ENCODE measurements at places on chromosomes 4 and X.
A peak's percentile ranks its signal among the peaks of the same experiment; 100 is the strongest.

GRCh38 chr4:81164126-81164525 is 50.9 kb downstream of the PRKG2 start:
- no peak for DNase-seq

DNA sequence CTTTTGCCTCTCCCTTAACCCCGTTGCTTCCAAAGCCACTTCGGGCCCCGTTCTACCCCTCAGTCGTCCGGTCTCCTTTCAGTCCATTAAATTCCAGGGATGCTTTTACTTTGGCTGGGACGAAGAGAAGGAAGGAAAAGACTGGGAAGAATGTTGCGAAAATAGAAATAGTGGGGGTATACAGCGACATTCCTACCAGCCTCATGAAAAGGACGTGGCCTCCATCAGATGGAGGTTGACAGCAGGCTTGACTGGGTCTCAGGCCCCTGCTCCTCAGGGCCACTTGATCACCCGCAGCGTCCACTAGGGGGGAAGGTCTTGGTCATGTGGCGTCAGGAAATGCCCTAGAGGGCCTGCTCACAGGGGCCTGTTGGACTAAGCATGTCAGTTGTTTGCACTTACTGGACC is 657 bp upstream of the ANKRD50 start:
- DNase-seq: peak; percentile 60

DNA sequence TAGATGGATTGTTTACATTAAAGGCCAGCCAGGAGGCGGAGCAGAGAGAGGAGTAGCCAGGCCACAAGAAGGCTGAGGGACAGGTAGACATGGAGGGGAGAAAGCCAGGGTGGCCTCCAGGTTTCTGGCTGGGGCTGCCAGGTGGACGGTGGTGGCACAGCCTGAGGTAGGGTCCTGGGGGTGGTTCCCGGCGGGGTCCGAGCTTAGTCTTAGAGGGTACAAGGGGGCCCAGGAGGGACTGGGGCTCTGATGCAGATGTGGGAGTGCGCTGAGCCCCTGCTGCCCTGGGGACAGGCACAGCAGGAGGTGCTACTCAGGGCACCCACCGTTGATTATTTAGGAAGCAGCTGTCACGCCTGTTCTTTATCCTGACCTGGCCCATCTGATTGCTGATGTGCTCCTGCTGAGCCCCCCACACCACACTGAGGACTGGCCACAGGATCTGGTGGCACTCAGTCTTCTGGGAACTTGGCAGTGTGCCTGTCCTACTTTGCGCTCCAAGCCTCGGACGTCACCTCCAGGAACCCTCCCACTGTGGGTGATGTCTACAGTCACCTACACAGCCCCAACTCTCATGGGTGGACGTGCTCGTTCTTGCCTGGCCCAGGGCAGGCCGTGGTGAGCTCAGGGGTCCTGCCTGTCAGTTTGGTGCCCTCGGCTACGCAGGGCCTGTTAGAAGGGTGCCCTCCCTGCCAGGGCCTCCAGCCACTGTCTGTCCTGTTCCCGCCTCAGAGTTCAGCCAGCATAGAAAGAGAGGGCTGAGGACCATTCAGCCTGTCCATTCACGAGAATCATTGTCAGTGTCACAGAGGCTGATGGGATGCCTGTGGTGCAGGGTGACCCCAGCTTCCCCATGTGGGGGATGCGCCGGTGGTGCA is 12.0 kb downstream of the WFS1 start:
- no peak for DNase-seq

GRCh38 chr4:69115851-69116213 is 19.6 kb downstream of the UGT2B7 start:
- DNase-seq: no peak

DNA sequence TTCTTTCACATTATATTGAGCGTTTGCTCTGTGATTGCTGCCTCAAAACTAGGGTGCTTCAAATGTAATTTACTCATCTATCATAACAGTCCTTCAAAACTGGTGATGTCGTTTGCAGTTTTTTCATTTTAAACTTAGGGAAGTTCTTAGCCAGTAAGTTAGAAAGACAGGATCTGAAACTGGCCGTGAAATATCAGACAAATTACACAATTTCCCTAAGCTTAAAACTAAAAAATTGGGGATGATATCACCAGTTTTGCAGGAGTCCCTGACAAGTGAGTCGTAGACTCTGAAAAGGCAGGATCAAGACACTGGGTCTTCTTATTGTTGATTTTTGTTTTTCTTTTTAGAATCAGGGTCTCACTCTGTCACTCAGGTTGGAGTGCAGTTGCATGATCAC is 44.8 kb downstream of the MOB1B start:
- no peak for DNase-seq

DNA sequence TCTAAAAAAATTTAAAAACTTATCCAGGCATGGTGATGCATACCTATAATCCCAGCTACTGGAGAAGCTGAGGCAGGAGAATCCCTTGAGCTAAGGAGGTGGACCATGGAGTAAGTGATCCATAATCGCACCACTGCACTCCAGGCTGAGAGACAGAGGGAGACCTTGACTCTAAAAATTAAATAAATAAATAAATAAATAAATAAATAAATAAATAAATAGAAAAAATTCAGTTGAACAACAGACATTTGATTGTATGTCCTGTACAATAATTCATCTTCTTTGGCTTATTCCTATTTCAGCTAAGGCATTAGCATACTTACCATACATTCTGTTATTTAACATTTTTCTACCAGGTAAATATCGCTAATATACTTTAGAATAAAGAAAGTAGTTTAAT is 726.1 kb upstream of the GALNTL6 start:
- no peak for DNase-seq

GRCh38 chr4:152401424-152401823 is 134.5 kb downstream of the FBXW7 start:
- no peak for DNase-seq

DNA sequence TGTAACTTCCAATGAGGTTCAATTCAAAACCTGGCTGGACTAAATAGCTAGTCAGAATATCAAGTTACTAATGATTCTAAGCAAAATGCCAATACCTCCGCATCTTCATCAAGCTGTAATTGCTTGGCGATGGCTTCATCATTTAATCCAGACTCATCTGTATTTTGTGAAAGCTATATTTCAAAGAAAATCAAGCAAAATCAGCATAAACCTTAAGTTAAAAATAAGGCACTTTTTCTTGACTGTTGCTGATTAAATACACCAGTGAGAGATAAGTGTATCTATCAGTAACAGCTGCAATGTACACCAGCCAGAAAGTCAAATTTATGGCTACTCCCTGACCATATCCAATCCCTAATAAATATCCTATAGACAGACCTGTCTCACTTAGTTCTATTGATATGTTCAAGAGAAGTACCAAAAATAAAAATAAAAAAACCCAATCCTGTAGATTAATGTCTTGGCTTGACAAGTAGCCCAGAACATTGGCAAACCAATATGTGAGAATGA is 39.6 kb downstream of the RFC1 start:
- DNase-seq: no peak

- DNase-seq: no peak
Observed at GRCh38 chr4:108097990-108098553, 70.7 kb downstream of the LEF1 start.

- no peak for DNase-seq
Observed at GRCh38 chr4:94665500-94666404, 92.0 kb upstream of the BMPR1B start.

DNA sequence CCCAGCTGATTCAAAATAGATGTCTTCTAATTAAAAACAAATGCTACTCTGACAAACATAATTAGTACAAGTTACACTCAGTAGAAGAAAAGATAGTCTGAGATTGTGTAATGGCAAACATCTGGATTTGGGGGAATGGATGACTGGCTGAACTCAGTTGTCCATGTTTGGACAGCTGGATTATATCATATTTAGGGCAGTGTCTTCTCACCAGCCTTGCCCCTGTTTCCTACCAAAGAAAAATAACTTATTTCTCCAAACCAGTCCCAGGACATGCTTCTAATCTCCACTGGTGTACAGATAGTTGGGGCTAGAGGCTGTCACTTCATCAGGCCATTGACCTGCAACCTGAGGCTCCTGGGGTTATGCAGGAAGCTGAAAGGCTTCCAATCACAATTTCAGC is 237.3 kb downstream of the USP46 start:
- no peak for DNase-seq

- no peak for DNase-seq
Observed at GRCh38 chr4:54548098-54548620, 109.6 kb upstream of the KIT start.

DNA sequence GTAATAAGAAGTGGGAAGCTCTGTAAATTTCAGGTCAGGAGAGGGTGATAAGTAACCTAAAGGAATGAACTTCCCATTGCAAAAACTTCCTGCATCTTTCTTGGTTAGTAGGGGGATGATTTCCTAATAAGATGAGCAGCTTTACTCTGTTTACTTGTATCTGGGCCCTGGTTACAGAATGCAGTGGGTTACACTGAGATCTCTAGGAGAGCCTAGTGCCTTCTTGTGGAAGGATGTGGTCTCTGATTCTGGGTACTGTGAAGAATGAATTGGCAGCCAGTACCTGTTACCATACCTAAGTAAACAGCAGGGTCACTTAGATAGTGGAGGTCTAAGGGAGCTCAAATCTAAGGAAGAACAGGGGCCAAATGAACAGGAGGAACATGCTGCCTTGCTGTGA is 320.6 kb downstream of the ARHGAP10 start:
- DNase-seq: peak; percentile 27

DNA sequence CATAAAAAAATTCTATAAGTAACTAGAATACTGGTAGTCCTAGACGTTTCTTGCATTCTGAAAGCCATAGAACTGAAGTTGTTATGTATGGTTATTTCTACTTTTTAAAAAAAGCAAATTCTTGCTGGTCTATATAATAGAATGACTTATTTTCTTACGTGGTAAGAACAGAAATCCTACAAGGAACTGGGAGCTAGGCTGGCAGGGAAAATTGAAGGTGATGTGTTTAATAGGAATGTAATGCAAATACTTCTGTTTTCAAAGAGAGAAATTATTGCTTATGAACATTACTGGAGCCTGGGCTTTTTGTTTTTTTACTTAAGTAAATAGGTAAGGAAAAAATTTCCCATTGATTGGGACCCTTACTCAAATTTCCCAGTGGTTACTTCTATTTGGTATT is 8.9 kb downstream of the CCNA2 start:
- no peak for DNase-seq

- no peak for DNase-seq
Observed at GRCh38 chrX:3378156-3378555, 31.7 kb upstream of the MXRA5 start.

DNA sequence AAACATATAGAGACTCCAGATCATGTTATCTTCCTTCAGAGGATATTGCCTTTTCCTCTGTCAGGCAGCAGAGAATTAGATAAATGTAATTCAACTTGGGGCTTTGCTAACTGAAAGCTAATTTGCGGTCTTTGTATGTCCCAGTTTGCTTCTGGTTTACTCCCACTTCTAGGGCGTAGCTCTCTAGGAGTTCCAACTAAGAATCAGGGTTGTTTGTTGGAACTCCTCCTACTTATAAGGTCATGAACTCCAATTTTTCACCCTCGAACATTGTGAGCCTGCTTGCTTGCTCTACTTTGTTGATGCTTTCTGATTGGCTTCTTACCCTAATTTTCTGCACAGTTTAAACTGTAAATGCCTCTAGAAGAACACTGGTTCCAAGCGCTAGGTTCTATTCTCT is 66.1 kb downstream of the FMR1NB start:
- DNase-seq: no peak

- DNase-seq: no peak
Observed at GRCh38 chrX:116246261-116246660, 75.7 kb downstream of the AGTR2 start.

DNA sequence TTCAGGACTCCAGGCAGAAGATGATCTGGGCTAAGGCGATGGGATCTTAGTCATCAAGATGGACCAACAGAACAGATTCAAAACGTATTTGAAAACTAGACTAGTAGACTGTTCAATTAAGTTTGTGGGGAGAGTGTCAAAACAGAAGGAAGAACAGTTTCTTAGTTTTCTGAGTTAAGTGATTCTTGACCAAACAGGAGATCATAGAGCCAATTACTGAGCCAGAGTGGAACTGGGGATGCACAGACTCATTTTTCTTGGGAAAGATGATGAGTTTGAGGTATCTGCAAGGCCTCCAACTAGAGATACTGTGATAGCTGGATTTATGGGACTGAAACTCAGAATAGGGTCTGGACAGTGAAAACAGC is 119.5 kb downstream of the REELD1 start:
- no peak for DNase-seq

All from CMK (cell line).